ENCODE measurements at places on chromosomes 1 and 21. TPM values are rescaled to one million over a fixed set of nuclear protein-coding genes. Genes with fewer than 3 reads are reported as not detected.

RIMKLA gene
- polyA plus RNA-seq: 0.13 TPM

XCL1 gene
- not detected for polyA plus RNA-seq

AADACL4 gene
- polyA plus RNA-seq: 0.32 TPM

CYP4Z1 gene
- not detected for polyA plus RNA-seq

TMPRSS2 gene
- polyA plus RNA-seq: not detected

RPL11 gene
- 2,255 TPM for polyA plus RNA-seq

AMPD1 gene
- not detected for polyA plus RNA-seq

PCP4 gene
- polyA plus RNA-seq: not detected

FCRLB gene
- polyA plus RNA-seq: 2.0 TPM

OR2L2 gene
- 0.03 TPM for polyA plus RNA-seq
